Caco-2 (cell line): ENCODE measurements at places on chromosomes 12 and 14.
A peak's percentile ranks its signal among the peaks of the same experiment; 100 is the strongest.

DNA sequence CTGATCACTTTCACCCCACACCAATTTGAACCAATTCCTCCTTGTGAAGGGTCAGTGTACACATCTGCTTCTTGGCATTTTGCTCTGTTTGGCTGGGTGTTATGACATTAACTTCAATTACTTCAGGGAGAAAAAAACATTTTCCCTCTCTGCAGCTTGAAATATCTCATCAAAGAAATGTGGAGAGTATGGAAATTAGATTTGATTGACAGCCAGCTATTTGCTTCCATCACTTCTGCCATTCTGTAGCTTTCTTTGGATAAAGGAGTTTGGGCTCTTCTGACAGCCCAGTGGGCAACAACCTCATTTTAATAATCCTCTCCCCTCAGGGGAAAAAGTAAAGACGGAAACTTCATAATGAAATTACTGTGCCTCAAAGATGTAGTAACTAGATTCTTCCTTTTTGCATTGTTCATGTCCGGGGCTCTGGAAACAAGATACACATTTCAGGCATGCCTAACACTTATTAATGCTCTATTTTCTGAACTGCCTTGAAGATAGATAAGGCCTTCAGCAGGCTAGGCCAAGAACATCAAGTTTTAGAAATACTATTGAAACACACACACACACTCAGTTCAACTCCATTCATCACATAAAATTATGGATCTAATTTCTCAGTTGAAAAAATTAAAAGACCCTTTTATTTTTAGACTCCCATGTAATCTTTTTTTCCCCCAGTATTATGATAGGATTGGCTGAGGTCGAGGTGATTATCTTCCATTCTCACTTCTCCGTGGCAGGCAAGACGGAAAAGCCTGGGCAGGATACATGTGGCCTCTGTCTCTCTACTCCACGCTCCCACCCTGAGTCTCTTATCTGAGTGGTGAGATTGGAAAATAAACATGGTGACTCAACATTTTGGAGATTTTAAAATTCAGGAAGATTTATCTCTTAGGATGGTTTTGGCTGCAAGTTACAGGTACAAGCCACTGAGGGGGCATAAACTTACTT is 10.3 kb upstream of the GPHB5 start:
- no peak for DNase-seq

GRCh38 chr14:33230021-33230420 is 291.3 kb downstream of the NPAS3 start:
- no peak for DNase-seq

DNA sequence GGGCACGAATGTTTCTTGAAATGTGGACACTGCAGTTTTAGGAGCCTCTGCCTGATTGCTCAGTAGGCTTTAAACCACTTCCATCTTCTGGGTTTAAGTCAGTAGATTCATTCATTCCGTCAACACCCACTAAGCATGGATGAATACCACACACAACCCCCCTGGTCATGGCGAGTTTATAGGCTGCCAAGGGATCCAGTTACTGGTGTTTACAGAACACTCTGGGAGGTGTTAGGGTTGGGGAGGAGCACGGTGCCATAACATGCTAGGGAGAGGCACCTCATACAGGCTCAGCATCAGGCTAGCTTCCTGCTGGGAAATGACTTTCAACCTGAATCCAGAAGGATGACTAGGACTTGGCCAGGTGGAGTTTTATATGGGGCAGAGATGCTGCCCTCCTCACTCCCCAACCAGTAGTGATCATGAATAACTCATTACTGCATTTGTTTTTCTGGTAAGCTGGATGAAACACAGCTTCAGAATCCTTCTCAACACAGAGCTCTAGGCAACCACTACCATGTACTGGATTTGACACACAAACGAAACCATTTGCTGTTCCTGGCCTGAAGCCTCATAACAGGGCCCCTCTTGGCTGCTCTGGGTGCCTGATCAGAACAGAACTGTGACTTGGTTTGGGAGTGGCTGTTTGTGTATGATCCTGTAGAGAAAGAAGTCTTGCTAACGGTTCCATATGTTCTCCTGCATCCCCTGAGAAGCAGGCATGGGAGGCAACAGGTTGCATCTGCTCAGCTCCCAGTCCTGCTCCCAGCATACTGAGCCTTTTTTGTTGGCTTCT is 47.9 kb downstream of the FBXW8 start:
- DNase-seq, result no peak

DNA sequence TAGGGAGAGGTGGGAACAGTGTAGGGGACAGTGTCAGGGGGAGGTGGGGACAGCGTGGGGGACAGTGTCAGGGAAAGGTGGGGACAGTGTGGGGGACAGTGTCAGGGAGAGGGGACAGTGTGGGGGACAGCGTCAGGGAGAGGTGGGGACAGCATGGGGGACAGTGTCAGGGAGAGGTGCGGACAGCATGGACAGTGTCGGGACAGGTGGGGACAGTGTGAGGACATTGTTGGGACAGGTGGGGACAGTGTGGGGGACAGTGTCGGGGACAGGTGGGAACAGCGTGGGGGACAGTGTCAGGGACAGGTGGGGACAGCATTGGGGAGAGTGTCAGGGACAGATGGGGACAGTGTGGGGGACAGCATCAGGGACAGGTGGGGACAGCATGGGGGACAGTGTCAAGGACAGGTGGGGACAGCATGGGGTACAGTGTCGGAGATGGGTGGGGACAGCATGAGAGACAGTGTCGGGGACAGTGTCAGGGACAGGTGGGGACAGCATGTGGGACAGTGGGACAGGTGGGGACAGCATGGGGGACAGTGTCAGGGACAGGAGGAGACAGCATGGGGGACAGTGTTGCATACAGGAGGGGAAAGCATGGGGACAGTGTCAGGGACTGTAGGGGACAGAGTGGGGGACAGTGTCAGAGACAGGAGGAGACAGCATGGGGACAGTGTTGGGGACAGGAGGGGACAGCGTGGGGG is 139.0 kb downstream of the TMEM121 start:
- DNase-seq, result no peak

GRCh38 chr14:62322216-62322615 is 560.0 kb downstream of the SNAPC1 start:
- no peak for DNase-seq

DNA sequence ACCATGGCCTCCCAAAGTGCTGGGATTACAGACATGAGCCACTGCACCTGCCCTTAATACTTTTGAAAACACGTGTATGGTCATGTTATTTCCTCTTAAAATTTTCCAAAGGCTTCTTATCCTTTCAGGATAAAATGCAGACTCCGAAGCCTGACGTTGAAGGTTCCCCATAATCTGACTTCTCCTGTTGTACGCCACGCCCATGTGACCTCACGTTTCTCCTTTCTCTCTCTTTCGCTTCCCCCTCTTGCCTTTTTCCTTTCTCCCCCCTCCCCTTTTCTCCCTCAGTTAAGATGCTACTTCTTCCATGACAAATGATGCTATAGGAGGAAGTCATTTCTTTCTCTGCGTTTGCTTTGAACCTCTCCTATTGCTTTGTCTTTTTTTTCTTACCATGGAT is 266.0 kb downstream of the FBXL14 start:
- no peak for DNase-seq

DNA sequence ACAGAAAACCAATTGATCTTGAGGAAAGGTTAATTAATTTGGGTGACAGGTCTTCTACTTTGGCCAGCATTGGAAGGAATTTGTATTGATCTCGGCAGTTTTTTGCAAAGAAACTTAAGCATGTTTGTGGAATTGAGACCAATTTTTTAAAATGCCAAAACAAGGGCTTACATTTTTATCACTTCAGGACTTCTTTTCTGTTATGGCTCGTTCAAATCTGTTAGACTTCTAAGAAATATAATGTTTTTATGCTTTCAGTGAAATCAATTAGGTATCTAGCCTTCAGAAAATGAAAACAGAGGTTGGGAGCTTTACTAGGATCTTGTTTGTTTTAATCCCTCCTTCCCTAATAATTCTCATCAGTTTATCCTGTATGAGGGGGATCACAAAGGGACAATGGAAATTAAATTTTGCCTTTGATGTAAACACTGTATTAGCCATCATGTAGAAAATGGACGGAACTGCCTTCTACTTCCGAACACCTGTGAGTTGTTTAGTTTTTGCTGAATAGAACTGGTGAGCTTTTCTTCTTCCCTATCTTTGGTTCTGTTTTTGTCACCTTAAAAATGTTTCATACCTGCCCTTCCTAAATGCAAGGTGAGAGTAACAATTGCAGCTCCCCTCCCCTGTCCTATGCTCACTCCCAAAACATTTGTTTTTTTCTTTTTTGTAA is 7.8 kb downstream of the FOXA1 start:
- DNase-seq, result no peak

GRCh38 chr12:116524964-116525379 is 34.2 kb upstream of the MAP1LC3B2 start:
- no peak for DNase-seq

- DNase-seq, result no peak
Observed at GRCh38 chr12:54412786-54413185, 6.3 kb downstream of the ITGA5 start.

- DNase-seq, result no peak
Observed at GRCh38 chr14:61720294-61720661, 25.0 kb downstream of the HIF1A start.

DNA sequence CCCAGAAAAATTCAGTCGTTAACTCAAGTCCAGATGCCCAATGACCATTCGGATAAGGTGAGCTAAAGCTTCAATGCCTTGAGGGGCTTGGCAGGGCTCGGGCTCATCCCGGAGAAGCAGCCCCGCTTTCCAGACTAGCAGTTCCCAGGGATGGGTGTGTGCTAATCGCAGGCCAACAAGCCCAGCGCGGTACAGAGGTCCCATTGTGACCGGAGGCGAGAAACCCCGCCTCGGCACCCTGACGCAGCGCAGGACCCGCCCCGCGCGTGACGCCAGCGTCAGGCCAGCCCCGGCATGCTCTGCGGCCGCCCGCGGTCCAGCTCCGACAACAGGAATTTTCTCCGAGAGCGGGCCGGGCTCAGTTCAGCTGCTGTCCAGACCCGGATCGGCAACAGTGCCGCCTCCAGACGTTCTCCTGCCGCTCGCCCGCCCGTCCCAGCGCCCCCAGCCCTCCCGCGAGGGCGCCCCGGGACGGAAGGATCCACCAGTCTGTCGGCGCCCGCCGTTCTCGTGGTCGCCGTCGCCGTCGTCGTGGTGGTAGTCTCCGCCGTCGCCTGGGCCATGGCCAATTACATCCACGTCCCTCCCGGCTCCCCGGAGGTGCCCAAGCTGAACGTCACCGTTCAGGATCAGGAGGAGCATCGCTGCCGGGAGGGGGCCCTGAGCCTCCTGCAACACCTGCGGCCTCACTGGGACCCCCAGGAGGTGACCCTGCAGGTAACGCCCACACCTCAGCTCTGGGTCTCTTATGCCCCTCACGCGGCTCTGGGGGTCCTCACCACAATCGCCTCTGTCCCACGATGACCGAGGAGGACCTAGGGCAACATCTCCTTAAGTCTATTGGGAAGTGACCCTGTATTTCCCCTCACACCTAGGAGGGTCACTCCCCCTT is at the start of gene ETNK1:
Gene ETNK1 (plus strand): TSS at position 302 of the 892 bp plus-strand sequence. CDS start 260 bp downstream, at position 562.
- DNase-seq, result peak; percentile 97

DNA sequence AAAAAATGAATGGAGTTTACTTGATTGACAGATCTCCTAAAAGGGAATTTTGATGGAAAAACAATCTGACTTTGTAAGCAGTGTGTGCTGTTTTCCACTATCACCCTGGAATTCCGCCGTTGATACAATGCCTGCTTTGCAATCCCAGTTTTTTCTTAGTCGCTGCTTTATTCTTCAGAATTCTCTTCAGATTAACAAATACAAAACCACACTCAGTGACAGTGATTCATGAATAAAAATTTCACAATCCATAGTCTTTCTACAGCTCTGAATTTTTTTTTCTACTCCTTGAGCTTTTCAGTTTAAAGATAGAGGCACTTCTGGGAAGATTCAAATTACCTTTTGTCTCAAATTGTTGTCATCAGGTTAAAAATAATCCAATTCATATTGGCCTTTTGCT is 44.6 kb upstream of the KITLG start:
- no peak for DNase-seq

GRCh38 chr12:10501030-10501429 is 4.7 kb upstream of the EIF2S3B start:
- DNase-seq, result no peak

DNA sequence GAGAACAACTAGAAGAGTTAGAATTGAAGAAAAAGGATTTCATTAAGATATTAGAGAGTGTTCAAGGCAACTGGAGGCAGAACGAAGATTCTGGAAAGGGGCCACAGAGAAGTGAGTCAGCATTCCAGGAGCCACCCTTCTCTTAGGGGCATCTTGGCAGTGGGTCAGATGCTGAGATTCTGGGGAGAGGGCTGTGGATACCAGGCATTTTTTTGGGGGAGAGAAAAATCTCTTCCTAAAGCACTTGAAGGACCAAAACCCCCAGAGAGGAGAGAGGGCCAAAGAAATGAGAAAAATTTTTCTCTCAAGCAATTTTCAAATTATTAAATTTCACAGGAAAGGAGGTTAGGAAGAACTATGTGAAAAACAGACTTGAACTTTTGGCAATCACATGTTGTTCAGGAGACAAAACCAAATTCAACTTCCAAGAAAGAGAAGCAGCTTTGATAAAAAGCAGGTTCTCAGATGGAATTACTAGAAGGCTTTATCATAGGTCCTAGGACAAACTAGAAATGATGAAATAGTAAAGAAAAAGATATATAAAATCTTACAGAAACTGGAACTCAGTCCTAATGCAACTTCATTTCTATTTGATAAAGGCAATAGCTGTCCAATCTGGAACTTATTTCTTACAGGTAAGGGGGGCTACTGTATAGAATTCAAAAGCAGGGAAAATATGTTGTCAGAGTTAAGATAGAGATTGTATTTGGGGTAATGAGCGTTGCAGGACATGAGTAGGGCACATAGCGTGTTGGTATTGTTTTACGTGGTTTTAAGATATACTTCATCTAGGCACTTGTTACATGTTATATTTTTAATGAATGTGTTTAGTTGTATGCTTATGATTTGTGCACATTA is 1.1 kb upstream of the CLEC2D start:
- no peak for DNase-seq

GRCh38 chr12:39032034-39032433 is 126.6 kb upstream of the CPNE8 start:
- DNase-seq, result no peak

DNA sequence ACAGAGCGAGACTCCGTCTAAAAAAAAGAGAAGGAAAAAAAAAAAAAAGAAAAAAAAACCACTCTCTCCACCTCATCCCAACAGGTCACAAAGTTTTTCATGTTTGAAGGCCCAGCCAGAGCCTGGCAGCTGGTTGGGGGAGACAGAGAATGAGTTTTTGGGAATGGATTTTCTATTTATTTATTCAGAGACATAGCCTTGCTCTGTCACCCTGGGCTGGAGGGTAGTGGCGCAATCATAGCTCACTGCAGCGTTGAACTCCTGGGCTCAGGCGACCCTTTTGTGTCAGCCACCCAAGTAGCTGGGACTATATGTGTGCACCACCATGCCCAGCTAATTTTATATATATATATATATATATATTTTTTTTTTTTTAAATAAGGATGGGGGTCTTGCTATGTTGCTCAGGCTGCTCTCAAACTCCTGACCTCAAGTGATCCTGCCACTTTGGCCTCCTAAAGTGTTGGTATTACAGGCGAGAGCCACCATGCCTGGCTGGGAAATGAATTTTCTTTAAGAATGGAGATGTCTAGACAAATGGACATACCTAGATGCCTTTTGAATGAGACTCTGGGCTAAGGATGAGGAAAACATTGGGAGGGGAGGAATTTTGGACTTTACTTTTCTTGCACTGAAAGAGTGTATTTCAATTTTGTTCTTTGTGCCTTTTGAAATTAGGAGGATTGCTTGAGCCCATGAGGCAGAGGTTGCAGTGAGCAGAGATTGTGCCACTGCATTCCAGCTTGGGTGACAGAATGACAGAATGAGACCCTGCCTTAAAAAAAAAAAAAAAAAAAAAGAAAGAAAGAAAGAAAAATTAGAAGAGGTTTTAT is 16.9 kb upstream of the PPP1R1A start:
- no peak for DNase-seq
